ENCODE measurements at places on chromosomes 6 and 20.

DNA sequence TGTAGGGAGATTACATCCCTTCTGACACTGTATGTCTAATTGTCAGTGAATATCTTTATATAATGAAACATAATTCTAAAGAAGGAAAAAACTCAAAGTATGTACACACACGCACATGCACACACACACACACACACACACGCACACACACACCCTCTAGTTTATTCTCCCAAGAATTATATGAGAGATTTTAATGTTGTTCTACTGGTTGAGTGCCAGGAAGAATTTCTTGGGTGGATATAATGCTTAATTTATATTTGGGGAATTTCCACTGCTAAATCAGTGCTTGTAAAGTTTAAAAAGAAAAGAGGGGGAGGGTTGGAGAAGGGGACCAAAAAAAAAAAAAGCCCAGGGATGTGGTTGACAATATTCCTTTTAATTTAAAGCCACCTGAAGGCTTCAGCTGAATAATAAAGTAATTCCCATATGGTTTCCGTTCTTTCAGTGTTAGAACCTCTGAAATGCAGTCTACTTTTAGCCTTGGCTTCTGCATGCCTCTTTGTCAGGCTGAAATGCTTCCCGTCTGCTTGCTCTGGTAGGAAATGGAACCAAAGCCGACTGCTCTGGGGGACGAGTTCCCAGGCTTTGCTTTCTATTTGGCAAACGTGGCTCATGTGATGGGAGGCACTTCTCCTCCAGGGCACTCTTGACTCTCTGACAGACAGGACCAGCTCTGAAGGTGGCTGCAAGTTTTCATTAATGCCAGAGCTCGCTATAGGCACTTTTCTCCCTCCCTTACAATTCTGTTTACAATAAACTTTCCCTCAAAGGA, 225.4 kb downstream of the PRL start:
- DNase-seq, result no peak

GRCh38 chr20:39853636-39854035, 835.4 kb downstream of the MAFB start:
- no peak for DNase-seq

DNA sequence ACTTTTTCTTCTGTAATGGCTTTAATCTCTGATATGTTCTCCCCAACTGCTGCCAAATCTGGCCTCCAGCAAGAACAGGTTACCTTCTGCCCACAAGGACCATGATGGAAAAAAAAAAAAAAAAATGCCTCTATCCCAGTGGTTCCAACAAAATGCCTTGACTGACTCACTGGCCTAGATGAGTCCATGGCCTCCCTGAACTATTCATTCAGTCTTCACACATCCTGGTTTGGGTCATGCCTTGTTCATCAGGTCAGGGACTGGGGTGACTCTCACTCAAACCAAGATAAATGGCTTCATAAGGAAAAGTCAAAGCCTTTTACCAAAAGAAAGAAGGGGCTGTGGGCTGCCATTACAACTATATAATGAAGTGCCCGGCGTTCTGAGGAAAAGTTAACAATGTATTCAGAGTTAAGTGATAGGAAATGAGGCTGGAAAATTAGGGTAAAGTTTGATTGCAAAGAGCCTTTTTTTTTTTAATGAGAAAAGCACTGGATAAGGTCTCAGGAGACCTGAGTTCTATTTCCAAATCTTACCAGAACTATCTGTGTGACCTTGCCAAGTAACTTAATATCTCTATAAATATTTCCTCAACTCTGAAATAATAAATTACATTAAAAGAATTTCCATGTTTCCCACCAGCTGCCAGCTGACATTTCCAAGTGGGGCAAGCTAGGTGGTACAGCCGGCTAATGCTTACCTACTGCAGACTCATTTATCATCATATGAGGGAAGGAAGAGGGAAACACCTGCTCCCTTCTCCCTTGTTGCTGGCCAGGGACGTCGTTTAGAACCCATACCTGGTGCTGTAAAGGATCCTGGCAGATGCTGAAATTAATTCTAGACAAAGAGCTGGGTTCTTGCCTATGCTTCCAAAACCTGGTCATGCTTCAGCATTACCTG, 380.0 kb upstream of the MARCKS start:
- DNase-seq, result no peak

DNA sequence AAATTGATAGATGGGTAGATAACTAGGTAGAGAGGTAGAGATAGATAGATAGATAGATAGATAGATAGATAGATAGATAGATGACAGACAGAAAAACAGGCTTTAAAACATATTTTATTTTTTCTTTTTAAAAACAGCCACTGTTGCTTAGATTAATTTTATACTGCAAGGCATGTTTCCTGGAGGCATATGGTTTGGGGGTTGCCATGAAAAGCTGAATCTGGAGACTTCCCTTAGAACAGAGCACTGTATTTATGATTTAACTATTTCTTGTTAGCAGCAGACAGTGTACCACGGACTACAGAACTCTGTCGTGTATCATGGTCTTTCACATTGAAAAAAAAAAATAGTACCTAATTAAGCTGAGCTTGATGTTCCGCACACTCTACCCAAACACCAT, 38.8 kb downstream of the METTL24 start:
- DNase-seq, result no peak

DNA sequence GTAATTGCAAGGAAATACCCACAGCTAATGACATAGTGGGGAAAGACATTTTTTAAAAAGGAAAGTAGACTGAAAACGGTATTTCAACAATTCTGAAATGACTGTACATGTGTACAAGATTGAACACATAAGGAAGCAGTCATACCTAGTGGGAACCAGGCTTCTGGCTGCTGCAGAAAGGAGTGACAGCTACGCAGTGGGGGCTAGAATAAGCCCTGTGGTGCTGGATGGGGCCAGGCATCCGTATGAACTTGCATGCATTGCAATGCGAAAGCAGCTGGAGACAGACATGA, 54.9 kb upstream of the GPR31 start:
- no peak for DNase-seq

DNA sequence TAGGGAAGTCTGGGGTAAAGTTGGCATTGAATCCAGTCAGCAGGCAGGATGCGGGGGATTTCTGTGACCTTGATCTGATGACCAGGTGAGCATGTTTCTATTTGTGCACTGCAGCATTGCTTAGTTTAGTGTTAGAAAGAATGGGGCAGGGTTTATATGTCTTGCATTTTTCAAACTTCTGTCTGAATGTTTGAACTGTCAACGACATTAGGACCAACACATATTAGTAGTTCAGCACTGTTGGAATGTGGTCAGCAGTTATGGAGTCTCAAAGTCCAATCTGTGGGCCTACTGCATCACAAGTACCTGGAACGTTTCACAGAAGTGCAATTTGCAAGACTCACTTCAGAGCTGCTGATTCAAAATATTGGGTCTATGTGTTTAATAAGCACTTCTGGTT, 276.6 kb upstream of the BMP2 start:
- no peak for DNase-seq

GRCh38 chr6:33777398-33778388, 11.2 kb downstream of the LEMD2 start:
- no peak for DNase-seq

DNA sequence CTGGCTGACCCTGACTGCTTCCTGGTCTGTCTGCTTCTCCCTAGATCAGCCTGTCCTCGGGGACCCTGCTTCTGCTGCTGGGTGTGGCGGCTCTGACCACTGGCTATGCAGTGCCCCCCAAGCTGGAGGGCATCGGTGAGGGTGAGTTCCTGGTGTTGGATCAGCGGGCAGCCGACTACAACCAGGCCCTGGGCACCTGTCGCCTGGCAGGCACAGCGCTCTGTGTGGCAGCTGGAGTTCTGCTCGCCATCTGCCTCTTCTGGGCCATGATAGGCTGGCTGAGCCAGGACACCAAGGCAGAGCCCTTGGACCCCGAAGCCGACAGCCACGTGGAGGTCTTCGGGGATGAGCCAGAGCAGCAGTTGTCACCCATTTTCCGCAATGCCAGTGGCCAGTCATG, 6.3 kb downstream of the NRSN2 start:
- no peak for DNase-seq

GRCh38 chr20:1587781-1588532, 30.5 kb upstream of the SIRPD start:
- DNase-seq, result no peak

GRCh38 chr6:14645221-14645620, 527.6 kb downstream of the CD83 start:
- no peak for DNase-seq

- no peak for DNase-seq
These were observed 675.7 kb upstream of the AGPAT4 start for GRCh38 chr6:161949531-161949930.

GRCh38 chr6:149033454-149033853, 284.1 kb upstream of the TAB2 start:
- DNase-seq, result no peak

- no peak for DNase-seq
These were observed 4.0 kb downstream of the LY6G5C start for GRCh38 chr6:31676904-31677303.

GRCh38 chr6:29631860-29632731, 887 bp downstream of the GABBR1 start:
- DNase-seq, result no peak

- no peak for DNase-seq
These were observed 228.7 kb upstream of the RREB1 start for GRCh38 chr6:6878887-6879585.

DNA sequence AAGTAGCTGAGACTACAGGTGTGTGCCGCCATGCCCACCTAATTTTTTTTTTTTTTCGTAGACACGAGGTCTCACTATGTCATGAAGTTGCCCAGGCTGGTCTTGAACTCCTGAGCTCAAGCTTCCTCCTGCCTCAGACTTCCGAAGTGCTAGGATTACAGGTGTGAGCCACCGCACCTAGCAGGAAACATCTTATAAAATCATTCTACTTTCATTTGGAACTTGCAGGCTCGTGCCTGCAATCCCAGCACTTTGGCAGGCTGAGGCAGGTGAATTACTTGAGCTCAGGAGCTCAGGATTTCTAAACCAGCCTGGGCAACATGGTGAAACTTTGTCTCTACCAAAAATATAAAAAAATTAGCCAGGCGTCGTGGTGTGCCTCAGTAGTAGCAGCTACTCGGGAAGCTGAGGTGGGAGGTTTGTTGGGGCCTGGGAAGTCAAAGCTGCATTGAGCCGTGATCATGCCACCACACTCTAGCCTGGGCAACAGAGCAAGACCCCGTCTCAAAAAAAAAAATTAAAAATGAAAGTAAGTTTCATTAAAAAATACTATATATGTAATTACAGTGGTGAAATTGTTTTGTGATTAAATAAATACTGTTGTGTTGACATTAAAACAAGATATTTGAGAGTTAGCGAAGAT, 15.1 kb downstream of the MAPK14 start:
- no peak for DNase-seq

GRCh38 chr20:24984961-24985640, 7.5 kb downstream of the APMAP start:
- DNase-seq, result no peak

DNA sequence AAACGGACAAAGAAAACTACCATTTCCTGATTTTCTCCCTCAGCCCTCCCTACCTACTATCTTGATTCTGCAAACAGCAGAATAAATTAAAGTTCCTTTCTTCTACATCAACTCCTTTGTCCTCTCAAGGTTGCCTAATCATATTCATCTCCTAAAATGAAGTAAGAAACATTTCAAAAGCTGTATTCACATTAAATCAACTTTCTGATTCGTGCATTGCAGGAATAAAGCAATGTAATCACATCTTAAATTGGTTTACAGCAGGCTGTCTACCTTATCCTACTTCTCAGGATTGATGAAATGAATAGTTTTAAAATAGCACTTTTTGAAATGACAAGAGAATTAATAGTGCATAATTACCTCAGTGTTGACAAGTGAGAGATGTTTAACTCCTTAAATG, 25.1 kb downstream of the PRKN start:
- DNase-seq, result no peak

GRCh38 chr6:31879901-31880300, 1.1 kb upstream of the SLC44A4 start:
- DNase-seq, result no peak

- DNase-seq, result no peak
These were observed 36.7 kb downstream of the FGD2 start for GRCh38 chr6:37042150-37042549.

GRCh38 chr6:2619651-2620050, 131.1 kb downstream of the MYLK4 start:
- DNase-seq, result no peak

DNA sequence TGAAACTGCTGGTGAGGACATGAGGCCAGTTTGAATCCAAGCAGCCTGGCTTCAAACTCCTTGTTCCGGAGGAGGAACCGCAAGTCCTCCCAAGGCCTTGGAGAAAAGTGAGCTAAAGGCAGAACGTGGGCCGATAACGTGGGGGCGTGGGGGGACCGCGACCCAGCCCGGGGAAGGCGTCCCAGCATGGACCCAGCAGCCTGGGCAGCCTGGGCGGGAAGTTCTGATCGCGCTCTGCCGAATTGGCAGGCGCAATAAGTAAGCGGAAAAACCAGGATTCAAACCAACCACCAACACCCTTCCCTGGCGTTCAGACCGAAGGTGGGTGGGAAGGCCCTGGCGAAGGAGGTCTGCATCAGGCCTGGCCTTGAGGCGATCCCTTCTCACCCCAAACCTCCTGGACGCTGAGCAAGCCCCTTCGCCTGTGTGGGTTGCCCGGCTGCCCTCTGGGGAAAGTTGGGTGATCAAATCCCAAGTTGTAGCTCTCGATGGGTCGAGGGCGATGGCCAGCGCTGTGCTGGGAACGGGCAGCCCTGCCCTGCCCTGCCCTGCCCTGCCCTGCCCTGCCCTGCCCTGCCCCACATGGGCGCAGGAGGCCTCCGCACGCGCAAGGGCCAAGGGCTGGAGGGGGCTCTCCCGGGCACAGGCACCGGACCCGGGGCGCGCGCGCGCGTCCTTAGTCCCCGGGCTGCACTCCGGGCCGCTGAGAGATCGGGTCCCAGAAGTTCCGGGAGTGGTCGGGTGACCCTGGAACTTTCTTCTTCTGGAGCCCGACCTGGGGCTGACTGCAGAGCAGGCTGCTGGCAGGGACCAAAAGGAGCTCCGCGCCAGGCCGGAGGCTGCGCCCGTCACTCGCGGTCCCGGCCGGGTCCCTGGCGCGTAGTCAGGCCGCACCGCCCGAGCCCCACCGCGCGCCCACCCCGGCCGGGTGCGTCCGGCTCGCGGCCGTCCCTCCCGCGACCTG, 637 bp upstream of the SLC22A3 start:
- DNase-seq, result no peak

GRCh38 chr20:9311132-9311531, 203.3 kb upstream of the LAMP5 start:
- no peak for DNase-seq

GRCh38 chr20:1210501-1210900, 7.2 kb downstream of the C20orf202 start:
- no peak for DNase-seq

- DNase-seq, result no peak
These were observed 172.8 kb upstream of the PROKR2 start for GRCh38 chr20:5489601-5490000.

DNA sequence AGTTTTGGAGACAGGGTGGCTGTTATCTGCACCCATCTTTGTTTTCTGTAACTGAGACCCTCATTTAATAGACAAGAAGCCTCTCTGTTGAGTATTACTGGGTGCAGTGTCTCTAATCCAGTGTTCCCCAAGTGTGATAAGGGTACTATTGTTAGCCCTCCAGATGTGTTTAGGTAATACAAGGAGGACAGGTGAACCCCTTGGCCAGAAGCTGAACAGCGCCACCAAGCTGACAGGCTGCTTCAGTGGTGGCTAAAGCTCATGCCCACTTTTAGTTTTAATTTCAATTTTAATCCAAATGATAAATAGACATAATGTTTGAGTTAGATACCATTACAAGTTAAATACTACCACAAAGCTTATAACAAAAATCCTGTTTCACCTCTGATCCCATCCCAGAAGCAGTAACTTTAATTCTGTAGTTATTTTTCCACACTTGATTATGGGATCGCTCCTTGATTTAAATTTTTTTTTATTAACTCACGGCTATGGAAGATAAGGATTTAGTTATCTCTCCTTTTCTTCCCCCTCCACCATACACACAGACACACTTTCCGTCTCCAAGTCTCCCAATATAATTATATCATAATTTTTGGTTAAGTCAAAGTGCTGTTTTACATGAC, 8.4 kb upstream of the STK35 start:
- no peak for DNase-seq

Data from smooth muscle cell of the brain vasculature (primary cell).